PC-9 (cell line): ENCODE measurements at places on chromosomes 1 and 21. TPM values are rescaled to one million over a fixed set of nuclear protein-coding genes. Genes with fewer than 3 reads are reported as not detected.

GRCh38 chr1:72281637-72282270, 585 bp downstream of the NEGR1 start:
- peaks cover 13% of the 10 kb centered on the region for H3K4me1 ChIP-seq
- peak overlapping the region; percentile 93 for H3K4me3 ChIP-seq
- no peaks in the 10 kb centered on the region for H3K27me3 ChIP-seq
- no peak for DNase-seq
- H3K36me3 ChIP-seq: no peaks in the 10 kb centered on the region

GRCh38 chr1:236851871-236852270, 56.8 kb downstream of the MTR start:
- DNase-seq: no peak
- H3K27me3 ChIP-seq: no peaks in the 10 kb centered on the region
- H3K4me1 ChIP-seq: peaks cover 9% of the 10 kb centered on the region; the same call in 1 of the 2 replicates
- H3K27ac ChIP-seq: no peak overlapping the region
- H3K4me3 ChIP-seq: no peak overlapping the region

Gene SPATA46
- total RNA-seq: not detected in 2 replicates

Gene KCNE2
- not detected in 2 replicates for total RNA-seq

- H3K4me3 ChIP-seq: no peak overlapping the region
- peaks cover 50% of the 10 kb centered on the region for H3K27me3 ChIP-seq
- H3K27ac ChIP-seq: no peak overlapping the region
Measured at GRCh38 chr1:181181792-181182585, 93.5 kb downstream of the IER5 start.
